ENCODE measurements at places on chromosomes 6 and 20. TPM values are rescaled to one million over a fixed set of nuclear protein-coding genes. Genes with fewer than 3 reads are reported as not detected.

The MYMX gene
- total RNA-seq, result not detected

The COL9A1 gene
- 30.8 TPM for total RNA-seq

DNA sequence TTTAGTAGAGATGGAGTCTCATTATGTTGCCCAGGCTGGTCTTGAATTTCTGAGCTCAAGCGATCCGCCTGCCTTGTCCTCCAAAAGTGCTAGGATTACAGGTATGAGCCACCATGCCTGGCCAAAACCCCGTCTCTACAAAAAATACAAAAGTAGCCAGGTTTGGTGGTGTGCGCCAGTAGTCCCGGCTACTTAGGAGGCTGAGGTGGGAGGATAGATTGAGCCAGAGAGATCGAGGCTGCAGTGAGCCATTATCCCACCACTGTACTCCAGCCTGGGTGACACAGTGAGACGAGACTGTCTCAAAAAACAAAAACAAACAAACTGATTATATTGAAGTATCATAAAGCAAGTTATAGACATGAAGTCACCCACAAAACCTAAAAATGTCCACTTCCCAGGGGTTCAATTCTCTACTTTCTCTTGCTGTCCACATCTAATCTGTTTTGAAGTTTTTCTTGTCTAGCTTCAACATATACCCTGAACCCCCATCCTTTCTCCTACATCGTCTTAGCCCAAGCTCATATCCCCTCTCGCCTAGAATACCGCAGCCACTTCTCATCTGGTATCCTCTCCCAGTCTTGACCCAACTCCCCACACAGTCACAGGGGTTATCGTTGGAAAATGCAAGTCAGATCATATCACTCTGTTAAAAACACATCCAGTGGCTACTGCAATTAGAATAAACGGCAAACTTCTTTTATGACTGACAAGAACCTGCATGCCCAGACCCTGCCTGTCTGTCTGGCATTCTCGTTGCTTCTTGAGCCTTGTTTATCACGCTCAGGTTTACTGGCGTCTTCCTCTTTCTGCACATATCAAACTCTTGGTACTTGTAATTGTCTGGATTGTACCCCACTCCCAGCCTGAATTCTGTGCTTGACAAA, 20.1 kb upstream of the NCOA3 start:
- peak overlapping the region; percentile 51 for H3K27ac ChIP-seq
- DNase-seq, result no peak
- H3K36me3 ChIP-seq, result no peaks in the 10 kb centered on the region
- H3K27me3 ChIP-seq, result peaks cover 3% of the 10 kb centered on the region

The SLC32A1 gene
- 0.09 TPM for total RNA-seq

- H3K4me3 ChIP-seq, result no peak overlapping the region
- no peaks in the 10 kb centered on the region for H3K4me1 ChIP-seq
- no peaks in the 10 kb centered on the region for H3K36me3 ChIP-seq
- no peaks in the 10 kb centered on the region for H3K27me3 ChIP-seq
- no peak overlapping the region for H3K27ac ChIP-seq
Observed at GRCh38 chr6:44508646-44509045, 121.1 kb downstream of the CDC5L start.

DNA sequence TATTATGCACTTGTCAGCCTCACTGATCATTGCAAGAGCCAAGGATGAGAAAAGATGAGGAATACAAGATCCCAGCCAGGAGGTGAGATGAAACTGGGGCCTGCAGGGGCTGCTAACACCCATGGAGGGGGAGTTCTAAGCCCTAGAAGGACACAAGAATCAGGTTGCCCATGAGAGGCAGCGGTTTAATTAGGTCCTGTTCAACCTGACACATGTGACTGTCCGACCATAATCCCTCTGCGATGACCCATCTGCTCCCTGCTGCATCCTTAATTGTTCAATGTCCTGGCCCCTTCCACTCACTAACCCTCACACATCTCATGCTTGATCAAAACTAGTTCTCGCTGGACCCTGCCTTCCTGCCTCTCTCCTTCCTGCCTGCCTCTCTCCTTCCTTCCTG, 52.2 kb upstream of the NNAT start:
- H3K27me3 ChIP-seq, result no peaks in the 10 kb centered on the region
- no peak for DNase-seq
- peaks cover 19% of the 10 kb centered on the region for H3K4me1 ChIP-seq
- no peaks in the 10 kb centered on the region for H3K36me3 ChIP-seq
- no peak overlapping the region for H3K27ac ChIP-seq

The HDAC2 gene
- total RNA-seq, result 304 TPM

Data from neural crest cell (in vitro differentiated cells).